Caki2 (cell line): ENCODE measurements at places on chromosomes 11 and 22.

- DNase-seq, result no peak
Observed at GRCh38 chr11:71338801-71339395, 86.5 kb upstream of the SHANK2 start.

DNA sequence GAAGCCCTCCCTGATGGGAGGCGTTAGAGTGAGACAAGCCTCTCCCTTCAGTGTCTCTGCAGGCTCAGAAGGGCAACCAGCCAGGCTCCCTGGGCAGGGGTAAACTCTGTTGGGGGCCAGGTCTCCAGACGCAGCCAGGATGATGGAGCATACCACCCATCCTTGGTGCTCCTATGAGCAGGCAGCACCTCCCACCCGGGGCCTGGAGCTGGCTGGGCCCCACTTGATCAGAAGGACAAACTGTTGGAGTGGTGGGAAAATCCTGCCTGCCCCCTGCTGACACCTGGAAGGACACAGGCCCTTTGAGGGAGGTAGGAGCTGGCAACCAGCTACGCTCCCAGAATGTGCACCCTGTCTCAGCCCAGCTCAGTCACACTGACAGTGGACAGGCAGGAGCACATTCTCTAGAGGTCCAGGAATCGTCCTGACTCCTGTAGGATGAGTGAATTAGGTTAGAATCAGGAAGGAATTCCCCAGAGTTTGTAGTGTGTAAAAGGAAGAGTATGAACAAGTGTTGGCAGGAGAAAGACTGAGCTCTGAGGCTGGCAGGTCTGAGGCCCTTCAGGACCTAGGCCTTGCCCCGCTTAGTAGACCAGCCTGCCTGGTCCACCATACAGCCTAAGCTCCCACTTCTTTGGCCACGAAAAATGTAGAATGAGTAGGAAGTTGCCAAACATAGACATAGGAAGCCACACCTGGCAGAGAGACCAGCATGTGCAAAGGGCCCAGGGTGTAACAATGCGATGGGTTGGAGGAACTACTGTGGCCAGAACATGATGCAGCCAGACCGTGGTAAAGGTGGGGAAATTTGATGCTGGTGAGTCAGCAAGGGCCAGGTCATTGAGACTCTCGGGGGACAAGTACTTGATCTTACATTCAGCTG is 19.1 kb downstream of the ARHGEF17 start:
- no peak for DNase-seq

- DNase-seq, result no peak
Observed at GRCh38 chr11:100847696-100848216, 160.7 kb downstream of the ARHGAP42 start.

DNA sequence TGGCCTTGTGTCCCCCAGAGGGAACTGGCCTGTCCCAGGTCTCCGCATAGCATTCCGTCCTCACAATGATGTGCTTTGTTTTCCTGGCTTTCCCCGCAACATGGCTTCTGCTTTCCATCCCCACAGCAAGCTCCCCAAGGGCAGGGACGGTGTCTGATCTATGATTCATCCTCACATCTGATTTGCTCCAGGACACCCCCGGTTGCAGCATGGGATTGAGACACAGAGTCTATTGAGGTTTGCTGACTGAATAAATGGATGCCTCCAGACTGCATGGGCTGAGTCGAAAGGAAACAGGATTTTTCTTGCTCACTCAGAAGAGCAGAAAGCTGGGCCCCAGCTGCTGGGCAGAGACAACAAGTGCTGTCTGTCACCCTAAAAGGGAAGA is 40.2 kb downstream of the LMO1 start:
- DNase-seq, result no peak

- DNase-seq, result peak; percentile 26
Observed at GRCh38 chr11:126716456-126717083, 284.0 kb downstream of the KIRREL3 start.

- no peak for DNase-seq
Observed at GRCh38 chr11:102523189-102523570, 7.4 kb downstream of the MMP7 start.

- DNase-seq, result no peak
Observed at GRCh38 chr11:77250881-77251640, 50.4 kb downstream of the GDPD4 start.

- no peak for DNase-seq
Observed at GRCh38 chr11:2729841-2730240, 30.0 kb upstream of the KCNQ1OT1 start.

DNA sequence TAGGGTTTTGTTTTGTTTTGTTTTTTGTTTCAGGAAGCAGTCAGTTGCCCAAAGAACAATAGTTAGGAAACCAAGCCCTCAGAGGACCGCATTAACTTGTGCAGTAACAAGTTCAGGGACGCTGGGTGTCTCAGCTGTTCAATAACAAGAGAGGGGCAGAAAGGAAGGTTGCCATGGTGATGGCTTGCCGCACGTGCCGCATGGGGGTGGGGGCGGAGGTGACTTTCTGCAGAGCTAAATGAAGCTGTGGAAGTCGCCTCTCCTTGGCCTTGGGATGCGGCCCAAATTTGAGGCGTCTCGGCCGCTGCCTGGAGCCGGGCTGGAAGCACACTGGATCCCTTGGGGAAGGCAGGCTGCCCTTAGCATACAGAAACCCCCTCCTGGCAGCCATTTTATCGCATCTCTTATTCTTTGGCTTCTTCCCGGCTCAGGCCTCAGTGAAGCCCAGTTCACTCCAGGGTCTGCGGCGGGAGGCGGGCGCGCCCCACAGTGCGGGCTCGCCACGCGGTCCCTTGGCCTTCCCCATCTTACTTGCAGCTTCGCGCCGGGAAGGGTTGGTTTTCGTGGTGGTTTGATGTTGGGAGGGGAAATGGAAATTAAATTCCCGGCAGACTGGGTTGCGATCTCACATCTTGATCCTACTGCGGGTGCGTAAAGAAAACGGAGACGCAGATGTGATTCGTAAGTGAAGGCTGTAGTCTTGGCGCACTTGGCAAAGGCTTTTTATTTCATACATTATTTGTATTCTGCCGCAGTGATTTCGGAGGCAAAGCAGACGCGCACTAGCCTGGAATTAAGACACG is 94.3 kb downstream of the SLC17A6 start:
- no peak for DNase-seq

GRCh38 chr11:103662880-103663279 is 373.6 kb upstream of the DDI1 start:
- no peak for DNase-seq

DNA sequence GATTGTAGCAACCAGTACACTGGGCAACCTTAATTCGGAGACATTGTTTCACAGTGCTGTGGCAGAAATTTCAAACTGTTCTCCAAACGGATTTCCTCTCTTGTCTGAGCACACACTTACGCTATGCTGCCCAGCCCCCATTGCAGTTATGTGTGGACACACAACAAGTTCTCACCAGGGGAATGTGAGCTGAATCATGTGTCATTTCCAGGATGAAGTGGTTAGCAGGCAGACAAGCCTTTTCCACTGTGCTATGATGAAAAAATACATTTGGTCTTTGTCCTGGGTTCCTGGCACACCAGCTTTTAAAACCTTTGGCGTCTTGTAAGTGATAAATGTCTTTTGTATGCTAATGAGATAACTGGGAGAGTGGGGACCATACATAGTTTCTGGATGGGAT is 46.9 kb upstream of the SYT9 start:
- DNase-seq, result no peak

DNA sequence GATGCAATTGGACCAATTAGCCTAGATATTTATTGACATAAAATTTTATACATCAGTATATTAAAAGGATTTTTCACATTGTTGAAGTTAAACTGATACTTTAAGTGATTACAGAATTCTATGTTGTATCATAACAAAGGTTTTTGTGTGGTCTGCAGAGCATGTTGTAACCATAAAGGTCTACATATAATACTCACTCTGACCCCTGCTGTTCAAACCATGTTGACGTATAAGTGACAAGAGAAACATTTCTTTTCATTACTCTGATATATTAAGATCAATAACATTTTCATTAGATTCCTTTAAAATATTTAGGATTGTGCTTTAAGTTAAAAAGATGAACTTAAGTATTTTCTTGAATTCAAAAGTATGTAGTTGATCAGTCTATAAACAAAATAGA is 63.9 kb downstream of the GAS2 start:
- DNase-seq, result no peak

DNA sequence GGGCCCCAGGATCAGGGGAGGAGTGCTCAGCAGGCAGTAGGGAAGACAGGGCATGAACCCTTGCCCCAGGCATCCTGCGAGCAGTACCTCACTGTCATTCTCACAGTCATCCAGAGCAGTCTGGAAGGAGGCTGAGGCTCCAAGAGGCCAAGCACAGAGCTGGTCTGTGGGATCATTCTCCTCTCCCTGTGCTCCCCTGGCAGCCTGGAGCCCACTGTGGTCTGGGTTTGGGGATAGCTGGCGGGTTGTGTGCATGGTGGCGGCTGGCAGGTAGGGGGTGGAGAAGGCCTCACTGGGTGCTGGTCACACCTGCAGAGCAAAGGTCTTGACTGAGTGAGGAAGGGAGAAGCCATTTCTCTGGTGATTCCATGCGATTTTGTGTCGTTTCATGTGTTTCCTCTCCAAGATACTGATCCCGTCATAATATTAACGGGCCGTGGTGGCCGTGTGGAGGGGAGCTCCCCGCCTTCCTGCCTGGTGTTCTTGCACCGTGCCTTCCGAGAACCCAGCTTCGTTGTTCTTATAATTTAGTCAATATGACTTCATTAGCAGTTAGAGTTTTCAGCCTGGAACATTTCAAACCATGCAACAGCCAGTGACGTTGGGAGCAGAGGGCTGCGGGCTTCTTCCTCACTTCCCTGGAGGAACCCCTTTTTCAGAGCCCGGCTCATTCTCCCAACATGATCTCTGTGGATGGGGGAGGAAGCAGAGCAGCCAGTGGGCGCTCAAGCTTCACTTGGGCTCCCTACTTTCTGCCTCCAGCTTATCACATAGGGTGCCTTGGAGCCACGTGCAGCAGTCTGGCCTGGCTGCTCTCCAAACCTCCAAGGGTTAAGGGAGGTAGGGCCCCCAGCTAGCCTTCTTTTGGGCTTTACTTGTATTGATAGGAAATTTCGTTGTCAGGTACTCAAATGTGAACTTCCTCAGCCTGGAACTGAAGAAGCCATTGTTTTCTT is 20.8 kb upstream of the ADORA2A start:
- no peak for DNase-seq

DNA sequence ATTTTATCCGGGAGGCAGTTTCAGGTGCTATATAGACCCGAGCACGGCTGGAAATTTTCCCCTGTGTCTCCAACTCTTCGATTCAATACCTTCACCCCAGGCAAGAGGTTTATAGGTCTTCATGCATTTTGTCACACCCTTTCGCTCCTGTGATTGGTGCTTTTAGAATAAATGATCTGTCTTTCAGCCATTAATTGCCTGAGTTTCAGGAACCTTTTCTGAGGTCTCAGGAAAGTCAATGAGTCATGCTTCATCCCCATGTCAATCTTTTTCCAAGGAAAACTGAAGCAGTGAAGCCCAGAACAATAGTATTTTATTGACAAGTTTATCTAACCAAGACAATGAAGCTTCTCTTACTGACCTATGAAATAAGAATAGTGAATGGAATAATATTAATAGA is 29.9 kb downstream of the FAM181B start:
- DNase-seq, result no peak

- DNase-seq, result no peak
Observed at GRCh38 chr11:96758957-96759356, 369.1 kb downstream of the JRKL start.

DNA sequence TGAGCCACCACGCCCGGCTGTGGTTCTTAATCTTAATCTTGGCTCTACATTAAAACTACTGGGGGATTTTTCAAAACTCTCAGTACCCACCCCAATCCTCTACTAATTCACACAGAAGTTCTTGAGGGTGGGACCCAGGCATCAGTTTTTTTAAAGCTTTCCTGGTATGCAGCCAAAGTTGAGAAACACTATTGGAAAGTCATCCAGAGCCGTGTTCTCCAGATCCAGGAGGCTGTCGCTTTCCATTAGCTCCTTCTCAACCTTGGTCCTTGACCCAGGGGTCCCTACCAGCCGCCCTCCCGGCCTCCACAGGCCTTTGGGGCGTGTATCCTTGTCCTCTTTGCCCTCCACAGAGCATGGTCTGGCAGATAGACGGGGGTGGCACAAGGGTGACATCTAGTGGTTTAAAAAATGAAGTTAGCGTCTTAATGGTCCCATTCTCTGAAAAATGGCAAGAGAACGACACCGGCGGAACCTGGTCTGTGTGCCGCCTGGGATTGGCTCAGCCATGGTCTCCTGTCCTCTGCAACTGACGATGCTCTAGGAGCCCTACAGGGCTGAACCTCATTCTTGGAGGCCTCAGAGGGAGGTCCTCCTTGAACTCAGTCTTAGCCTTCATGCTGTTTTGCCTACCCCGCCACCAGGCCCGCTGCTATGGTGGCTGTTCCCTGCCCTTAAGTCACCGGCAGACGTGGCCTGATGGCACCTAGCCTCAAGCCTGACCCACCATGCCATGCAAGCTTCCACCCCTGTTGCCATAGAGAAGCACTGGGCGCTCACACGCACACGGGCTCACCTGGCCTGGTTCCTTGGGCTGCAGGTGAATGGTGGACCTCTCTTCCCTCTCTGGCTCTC is 152.0 kb upstream of the SYN3 start:
- peak; percentile 35 for DNase-seq

DNA sequence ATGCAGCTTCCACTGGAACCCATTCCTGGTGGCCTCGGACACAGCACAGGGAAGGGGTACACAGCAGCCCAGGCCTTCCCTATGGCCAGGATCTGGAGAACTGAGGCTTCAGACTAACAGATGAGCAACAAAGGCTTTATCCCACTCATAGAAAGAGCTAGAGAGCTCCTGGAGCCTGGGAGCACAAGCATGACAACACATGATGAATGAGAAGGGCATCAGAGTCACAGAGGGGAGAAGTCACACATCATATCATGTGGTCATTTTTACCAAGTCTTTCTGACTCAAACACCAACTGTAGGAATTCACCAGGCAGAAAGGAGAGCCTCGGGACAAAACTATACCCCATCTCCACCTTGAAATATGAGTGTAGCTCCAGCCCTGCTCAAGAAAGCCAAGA is 43.2 kb downstream of the NRXN2 start:
- no peak for DNase-seq

DNA sequence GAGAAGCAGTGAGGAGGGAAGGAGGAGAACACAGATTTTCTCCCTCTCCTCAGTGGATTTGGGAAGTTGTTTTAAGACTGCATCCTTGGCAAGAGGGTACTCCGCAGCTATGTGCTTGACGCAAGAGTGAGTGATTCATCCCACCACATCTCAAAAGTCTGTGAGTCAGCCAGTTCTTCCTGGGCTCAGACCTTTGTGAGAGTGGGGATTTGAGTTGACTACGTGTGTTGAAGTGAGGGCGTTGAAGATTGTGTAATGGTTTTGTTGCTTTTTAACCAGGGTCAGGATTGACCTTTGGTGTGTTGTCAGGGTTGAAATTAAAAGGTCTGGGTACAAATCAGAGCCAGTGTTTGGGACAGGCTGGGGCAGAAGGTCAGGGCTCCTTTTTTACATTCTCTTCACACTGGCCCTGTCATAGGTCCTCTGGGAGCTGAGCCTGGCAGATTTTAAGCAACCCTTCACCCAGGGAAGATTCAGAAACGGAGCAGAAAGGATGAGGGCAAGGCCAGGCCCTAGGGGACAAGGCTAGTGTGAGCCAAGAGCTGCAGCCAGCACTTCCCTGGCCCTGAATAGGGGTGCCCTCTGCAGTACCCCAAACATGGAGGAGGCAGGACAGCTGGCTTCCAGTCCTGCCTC is 4.2 kb upstream of the C11orf86 start:
- DNase-seq, result peak; percentile 93
